ENCODE measurements at places on chromosomes 12 and 14. TPM values are rescaled to one million over a fixed set of nuclear protein-coding genes. Genes with fewer than 3 reads are reported as not detected.
A peak's percentile ranks its signal among the peaks of the same experiment; 100 is the strongest.

GRCh38 chr12:31369712-31370521 is 44.0 kb upstream of the SINHCAF start:
- no peak for DNase-seq

KRT78 gene
- total RNA-seq: 0.22 TPM

REP15 gene
- not detected for total RNA-seq

TSHR gene
- not detected for total RNA-seq

GRCh38 chr14:104724407-104724980 is 465 bp downstream of the ADSS1 start:
- DNase-seq: no peak

DNA sequence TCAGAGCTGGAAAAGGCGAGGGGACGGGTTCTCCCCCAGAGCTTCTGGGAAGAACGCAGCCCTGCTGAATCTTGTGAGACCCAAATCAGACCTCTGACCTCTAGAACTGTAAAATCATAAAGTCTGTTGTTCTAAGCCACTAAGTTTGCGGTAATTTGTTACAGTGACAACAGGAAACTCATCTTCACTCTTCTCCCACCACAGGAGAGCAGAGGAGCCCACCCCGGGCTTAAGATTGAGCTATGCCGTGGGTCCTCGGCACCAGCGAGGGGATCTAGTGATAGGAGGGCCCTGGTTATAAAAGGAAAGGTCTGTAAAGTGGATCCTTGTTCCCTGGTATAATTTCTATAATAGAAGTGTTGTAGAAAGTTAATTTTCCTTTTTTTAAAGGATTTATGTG is 7.6 kb downstream of the MLXIP start:
- no peak for DNase-seq

FKBP3 gene
- 48.3 TPM for total RNA-seq

DNA sequence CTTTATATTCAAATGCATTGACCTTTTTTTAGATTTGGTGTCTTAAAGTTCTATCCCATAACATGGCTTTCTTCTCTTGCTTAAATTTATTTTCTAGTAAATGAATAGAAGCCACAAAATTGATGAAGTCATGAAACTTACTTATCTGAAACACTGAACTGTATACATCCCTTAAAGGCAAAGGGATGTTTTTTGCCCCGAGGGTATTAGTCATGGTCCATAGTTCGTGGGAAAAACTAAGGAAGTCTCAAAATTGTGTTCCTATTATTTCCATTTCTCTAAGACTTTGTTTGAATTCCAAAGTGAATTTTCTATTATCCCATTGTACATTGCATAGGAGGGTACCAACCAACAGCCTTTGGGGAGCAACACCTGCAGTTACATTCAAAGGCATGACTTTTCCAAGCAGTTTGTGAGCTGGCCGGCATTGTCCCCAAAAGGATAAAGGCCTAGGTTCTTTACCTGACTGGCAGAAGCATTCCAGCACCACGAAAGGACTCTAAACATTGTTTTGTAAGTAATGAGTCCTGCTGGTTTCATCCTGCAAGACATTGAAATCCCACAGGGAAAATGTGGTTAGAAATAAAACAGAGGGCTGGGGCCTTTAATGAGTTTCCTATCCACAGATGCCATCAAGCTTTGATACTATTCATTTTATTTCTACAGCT is 473.5 kb downstream of the PRKD1 start:
- DNase-seq: peak; percentile 28
